ENCODE measurements at places on chromosomes 16 and 17. TPM values are rescaled to one million over a fixed set of nuclear protein-coding genes. Genes with fewer than 3 reads are reported as not detected.

The CEP295NL gene
- not detected for total RNA-seq

The NOG gene
- total RNA-seq = not detected

The FA2H gene
- not detected for total RNA-seq

The CPHXL2 gene
- total RNA-seq = not detected

The PKMYT1 gene
- total RNA-seq = 27.8 TPM

The KRTAP4-6 gene
- total RNA-seq = not detected

The LASP1 gene
- total RNA-seq = 110 TPM

The RARA gene
- total RNA-seq = 8.9 TPM

The NKD1 gene
- total RNA-seq = 70.4 TPM

The VTN gene
- 108 TPM for total RNA-seq

The KRT12 gene
- total RNA-seq = 0.07 TPM

- H3K27ac ChIP-seq = no peak overlapping the region
- H3K36me3 ChIP-seq = no peaks in the 10 kb centered on the region
- peaks cover 7% of the 10 kb centered on the region for H3K27me3 ChIP-seq
- DNase-seq = no peak
Observed at GRCh38 chr16:66128371-66128770, 238.1 kb upstream of the CDH5 start.

GRCh38 chr17:72588561-72588960 is 467.7 kb downstream of the SOX9 start:
- peak overlapping the region; percentile 98 for H3K4me3 ChIP-seq
- H3K27ac ChIP-seq = peak overlapping the region; percentile 36
- H3K4me1 ChIP-seq = peaks cover 41% of the 10 kb centered on the region
- H3K36me3 ChIP-seq = 0 out of 2 replicates have a peak, but pooled peaks cover 2% of the 10 kb centered on the region

DNA sequence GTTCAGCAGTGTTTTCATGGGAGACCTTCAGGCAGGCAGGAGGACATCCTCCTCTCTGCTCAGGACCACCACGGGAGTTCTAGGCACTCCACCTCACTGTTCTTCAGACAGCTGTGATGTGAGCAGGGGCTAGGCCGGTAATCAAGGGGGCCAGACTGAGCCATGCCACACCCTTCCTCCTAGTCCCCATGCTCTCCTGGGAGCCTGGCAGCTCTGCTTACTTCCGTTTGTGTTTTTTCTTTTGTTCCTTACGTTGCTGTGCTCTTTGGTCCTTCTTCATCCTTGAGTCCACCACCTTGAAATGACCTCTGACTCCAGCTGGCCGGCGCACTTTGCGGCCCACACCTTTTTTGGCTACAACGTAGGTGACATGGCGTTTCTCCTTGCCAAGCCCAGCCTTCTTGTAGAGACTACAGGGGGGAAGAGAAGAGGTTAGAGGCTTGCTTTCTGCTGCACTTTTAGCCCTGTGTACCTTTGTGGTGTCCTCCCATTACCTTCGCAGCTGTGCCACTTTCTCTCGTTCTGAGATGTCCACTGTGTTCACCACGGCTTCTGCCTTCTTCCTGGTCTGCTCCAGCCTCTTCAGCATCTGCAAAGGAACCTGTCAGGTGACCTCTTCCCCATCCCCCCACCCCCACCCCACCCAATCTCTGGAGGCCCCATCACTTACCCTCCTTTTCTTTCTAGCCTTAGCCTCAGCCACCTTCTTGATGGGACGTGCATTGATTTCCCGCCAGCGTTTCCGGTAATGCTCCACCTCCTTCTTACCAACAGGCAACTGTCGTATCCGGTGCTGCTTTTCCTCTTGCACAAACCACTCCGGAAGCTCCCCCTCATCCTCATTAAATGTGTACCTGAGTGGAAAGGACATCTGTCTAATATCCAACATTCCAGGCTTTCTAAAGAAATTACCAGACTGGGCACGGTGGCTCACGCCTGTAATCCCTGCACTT is 7.4 kb upstream of the PSMC5 start:
- no peak overlapping the region for H3K27ac ChIP-seq
- H3K4me3 ChIP-seq = no peak overlapping the region
- DNase-seq = no peak

DNA sequence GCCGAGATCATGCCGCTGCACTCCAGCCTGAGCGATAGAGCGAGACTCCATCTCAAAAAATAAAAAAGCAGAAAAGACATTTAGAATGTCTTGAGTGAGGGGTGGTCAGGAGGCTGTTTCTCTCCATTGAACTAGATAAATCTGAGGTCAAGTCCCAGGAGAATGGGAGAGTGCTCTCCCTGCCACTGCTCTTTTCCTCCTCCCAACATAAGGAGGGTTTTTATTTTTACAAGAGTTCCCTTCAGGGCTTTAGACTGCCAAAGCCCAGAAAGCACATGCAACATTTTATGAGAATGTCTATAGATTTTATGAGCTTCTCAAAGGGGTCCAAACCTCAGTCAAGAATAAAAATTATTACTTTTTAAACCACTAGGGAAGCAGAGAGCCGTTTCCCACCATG is 1.6 kb downstream of the RND2 start:
- no peaks in the 10 kb centered on the region for H3K27me3 ChIP-seq
- H3K4me1 ChIP-seq = peaks cover 54% of the 10 kb centered on the region
- no peaks in the 10 kb centered on the region for H3K36me3 ChIP-seq
- H3K4me3 ChIP-seq = no peak overlapping the region

- H3K4me3 ChIP-seq = no peak overlapping the region
- peaks cover 2% of the 10 kb centered on the region for H3K27me3 ChIP-seq
- H3K27ac ChIP-seq = no peak overlapping the region
Observed at GRCh38 chr17:62794666-62794971, 13.5 kb downstream of the MARCHF10 start.

DNA sequence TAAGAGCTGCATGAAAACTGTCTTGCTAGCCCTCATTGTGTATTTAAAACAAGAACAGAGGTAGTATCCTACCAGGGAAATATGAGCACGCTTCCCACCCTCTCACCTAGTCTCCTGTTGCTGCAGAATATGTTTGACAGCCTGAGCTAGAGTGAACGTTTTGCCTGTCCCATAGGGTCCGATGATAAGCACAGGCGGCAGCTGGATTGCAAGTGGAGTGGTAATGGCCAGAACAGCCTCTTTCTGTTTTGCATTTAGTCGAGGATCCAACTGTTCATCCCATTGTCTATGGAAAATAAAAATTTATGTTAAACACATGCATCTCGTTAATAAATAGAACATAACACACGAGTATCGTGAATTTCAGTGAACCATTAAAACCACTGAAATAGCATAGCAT is 84.2 kb downstream of the HELZ start:
- no peaks in the 10 kb centered on the region for H3K4me1 ChIP-seq
- peaks cover 23% of the 10 kb centered on the region for H3K36me3 ChIP-seq
- DNase-seq = no peak
- H3K27ac ChIP-seq = no peak overlapping the region
- no peaks in the 10 kb centered on the region for H3K27me3 ChIP-seq
- no peak overlapping the region for H3K4me3 ChIP-seq

DNA sequence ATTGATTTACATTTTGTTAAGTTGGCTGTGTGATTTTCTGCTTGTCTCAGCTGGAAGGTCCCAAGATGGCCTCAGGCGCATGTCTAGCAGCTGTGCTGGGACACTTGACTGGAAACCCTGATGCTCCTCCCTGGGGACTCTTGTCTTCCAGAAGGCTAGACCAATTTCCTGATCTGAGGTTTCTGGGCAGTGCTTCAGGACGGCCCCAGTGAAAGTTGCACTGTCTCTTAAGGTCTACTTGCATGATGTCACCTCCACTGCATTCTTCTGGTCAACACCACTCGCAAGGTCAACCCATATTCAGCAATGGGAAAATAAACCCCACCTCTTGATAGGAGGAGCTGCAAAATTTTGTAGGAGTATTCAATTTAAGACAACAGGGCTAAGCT is 116.0 kb downstream of the SALL1 start:
- no peak overlapping the region for H3K27ac ChIP-seq
- no peaks in the 10 kb centered on the region for H3K4me1 ChIP-seq
- no peaks in the 10 kb centered on the region for H3K27me3 ChIP-seq
- no peaks in the 10 kb centered on the region for H3K36me3 ChIP-seq
- DNase-seq = no peak

- H3K27ac ChIP-seq = no peak overlapping the region
- H3K4me1 ChIP-seq = no peaks in the 10 kb centered on the region
- no peak for DNase-seq
- H3K36me3 ChIP-seq = no peaks in the 10 kb centered on the region
Observed at GRCh38 chr16:85833219-85833920, 33.9 kb downstream of the COX4I1 start.

GRCh38 chr16:80665356-80665755 is 124.6 kb downstream of the DYNLRB2 start:
- no peaks in the 10 kb centered on the region for H3K27me3 ChIP-seq
- no peaks in the 10 kb centered on the region for H3K36me3 ChIP-seq
- H3K4me3 ChIP-seq = no peak overlapping the region
- no peaks in the 10 kb centered on the region for H3K4me1 ChIP-seq

GRCh38 chr17:77498791-77499698 is 358.3 kb downstream of the SEC14L1 start:
- H3K27me3 ChIP-seq = no peaks in the 10 kb centered on the region
- DNase-seq = no peak
- no peak overlapping the region for H3K27ac ChIP-seq
- peaks cover 6% of the 10 kb centered on the region for H3K4me1 ChIP-seq

GRCh38 chr16:62870554-62870953 is 834.3 kb upstream of the CDH8 start:
- no peaks in the 10 kb centered on the region for H3K4me1 ChIP-seq
- H3K36me3 ChIP-seq = no peaks in the 10 kb centered on the region
- H3K27ac ChIP-seq = no peak overlapping the region
- H3K27me3 ChIP-seq = no peaks in the 10 kb centered on the region

DNA sequence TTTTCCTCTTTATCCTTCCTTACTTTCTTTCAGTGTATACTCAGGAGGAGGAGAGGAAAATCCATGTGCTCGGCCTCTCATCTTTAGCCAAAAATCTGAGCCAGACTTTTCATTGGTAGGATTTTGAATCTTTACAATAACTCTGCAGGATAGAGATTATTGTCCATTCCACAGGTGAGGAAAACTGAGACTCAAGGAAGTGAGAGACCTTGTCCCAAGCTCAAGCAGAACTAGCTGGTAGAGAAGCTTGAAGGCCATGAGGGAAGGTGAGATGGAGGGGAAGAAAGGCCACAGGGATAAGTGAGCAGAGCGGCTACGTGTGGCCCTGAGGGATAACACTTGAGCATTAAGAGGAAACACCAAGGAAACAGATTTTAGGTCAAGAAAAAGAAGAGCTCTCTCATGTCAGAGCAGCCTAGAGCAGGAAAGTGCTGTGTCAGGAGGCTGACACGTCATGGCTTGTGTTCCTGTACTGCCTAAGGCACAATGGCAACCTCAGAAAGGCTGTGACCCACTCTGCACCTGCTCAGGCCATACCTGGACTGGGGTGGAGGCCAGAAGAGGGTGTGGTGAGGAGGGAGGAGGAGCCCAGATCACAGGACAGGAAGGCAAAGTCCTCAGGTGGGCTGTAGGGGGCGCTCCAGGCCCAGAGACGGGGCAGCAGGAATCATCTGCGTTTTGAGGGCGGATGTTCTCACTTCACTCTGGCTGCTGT is 11.9 kb downstream of the MT4 start:
- no peak overlapping the region for H3K27ac ChIP-seq
- peaks cover 3% of the 10 kb centered on the region for H3K27me3 ChIP-seq
- H3K4me1 ChIP-seq = no peaks in the 10 kb centered on the region
- peak; percentile 69 for DNase-seq
- H3K36me3 ChIP-seq = no peaks in the 10 kb centered on the region

DNA sequence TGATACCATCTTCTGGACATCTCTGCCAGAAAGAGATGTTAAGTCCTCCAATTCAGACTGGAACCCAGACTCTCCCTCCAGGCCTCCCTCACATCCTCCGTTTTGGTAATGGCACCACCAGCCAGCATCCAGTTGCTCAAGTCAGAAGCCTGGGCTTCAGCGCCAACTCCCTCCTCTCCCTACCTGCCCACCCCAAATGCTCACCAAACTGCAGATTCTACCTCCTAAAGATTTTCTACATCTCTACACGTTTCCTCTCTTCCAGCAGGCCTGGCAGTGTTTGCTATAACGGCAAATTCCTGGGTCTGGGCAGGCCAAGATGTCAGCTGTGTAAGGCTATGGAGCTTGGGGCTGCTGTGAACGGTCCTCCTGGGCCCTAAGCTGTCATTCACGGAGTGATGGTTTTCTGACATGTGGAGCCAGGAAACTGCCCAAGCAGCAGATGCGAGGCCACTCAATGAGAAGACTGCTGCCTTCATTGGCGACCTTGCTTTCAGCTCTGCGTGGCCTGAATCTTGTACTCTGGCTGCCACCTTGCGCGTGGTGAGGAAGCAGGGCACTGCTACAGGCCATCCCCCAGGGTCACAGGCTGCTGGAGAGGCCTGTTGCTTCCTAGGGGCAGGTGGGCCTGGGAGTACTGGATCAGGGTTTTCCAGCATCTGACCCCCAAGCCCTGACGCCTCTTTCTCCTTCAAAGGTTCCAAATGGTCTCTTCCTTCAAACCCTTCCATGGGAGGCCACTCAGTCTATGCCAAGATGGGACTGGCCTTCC is 37.7 kb downstream of the TBX4 start:
- H3K27ac ChIP-seq = peak overlapping the region; percentile 52
- H3K4me1 ChIP-seq = peaks cover 91% of the 10 kb centered on the region
- no peak overlapping the region for H3K4me3 ChIP-seq
- H3K36me3 ChIP-seq = no peaks in the 10 kb centered on the region

GRCh38 chr16:66293207-66293735 is 73.2 kb upstream of the CDH5 start:
- no peak overlapping the region for H3K4me3 ChIP-seq
- H3K27me3 ChIP-seq = peaks cover 1% of the 10 kb centered on the region

- no peaks in the 10 kb centered on the region for H3K27me3 ChIP-seq
- no peak for DNase-seq
- no peaks in the 10 kb centered on the region for H3K4me1 ChIP-seq
- H3K36me3 ChIP-seq = no peaks in the 10 kb centered on the region
- no peak overlapping the region for H3K4me3 ChIP-seq
Observed at GRCh38 chr17:55672585-55673501, 49.8 kb downstream of the TMEM100 start.

DNA sequence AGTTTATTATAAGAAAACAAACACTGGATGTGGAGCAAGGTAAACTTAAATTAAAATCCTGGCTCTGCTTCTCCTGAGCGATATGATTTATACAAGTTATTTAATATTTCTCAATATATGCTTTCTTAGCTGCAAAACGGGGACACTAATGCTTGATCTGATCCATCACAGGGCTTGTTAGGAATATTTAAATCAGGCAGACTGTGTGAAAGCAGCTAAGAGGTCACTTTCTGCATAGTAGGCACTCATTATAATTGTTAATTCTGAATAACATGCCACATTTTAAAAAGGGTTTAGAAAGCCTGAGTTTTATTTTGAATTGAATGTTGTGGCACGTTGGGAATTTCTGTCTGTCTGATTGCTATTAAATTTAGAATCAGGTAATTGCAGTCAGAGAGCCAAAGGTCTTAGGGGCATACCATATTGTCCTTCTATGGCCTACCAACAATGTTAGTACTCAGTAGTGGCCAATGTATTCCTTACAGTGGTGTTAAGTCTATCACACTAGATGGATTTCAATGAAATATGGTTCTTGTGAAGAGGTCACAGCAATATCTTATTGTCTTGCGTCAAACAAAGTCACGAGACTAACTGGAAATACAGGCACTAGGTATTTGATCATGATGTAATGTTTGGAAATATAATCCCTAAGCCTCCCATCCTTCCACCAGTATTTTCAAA is 890.0 kb upstream of the CDH8 start:
- H3K27me3 ChIP-seq = no peaks in the 10 kb centered on the region
- H3K27ac ChIP-seq = no peak overlapping the region
- no peak overlapping the region for H3K4me3 ChIP-seq
- H3K36me3 ChIP-seq = no peaks in the 10 kb centered on the region
- DNase-seq = no peak

- no peaks in the 10 kb centered on the region for H3K36me3 ChIP-seq
- no peak overlapping the region for H3K4me3 ChIP-seq
- H3K27me3 ChIP-seq = no peaks in the 10 kb centered on the region
- no peak overlapping the region for H3K27ac ChIP-seq
- DNase-seq = no peak
- peaks cover 24% of the 10 kb centered on the region for H3K4me1 ChIP-seq
Observed at GRCh38 chr16:68535331-68535730, 3.8 kb upstream of the ZFP90 start.

Measured in HepG2 (cell line).